ENCODE measurements at places on chromosomes 1 and 21. TPM values are rescaled to one million over a fixed set of nuclear protein-coding genes. Genes with fewer than 3 reads are reported as not detected.

Gene CYP4X1
- 1.3 TPM for total RNA-seq

Gene ZNF684
- total RNA-seq = 5.3 TPM

Gene ZYG11A
- total RNA-seq = 0.36 TPM

Gene BARHL2
- not detected for total RNA-seq

Gene NPR1
- 0.36 TPM for total RNA-seq

Gene LCE2B
- not detected for total RNA-seq

Gene KRTAP19-5
- not detected for total RNA-seq

Gene RPL22
- total RNA-seq = 309 TPM

Gene KRTAP10-2
- total RNA-seq = not detected

Gene HES2
- total RNA-seq = 11.1 TPM

Gene CELA2A
- total RNA-seq = 0.72 TPM

Gene CYP4Z1
- total RNA-seq = not detected

Gene UBL4B
- total RNA-seq = not detected

Gene NPPB
- total RNA-seq = not detected

Gene CYP4A22
- not detected for total RNA-seq

Gene GPR37L1
- total RNA-seq = 0.44 TPM

Gene SYCP1
- not detected for total RNA-seq

Gene RGS2
- 4.5 TPM for total RNA-seq

Gene ERO1B
- total RNA-seq = 19.9 TPM

Gene DTL
- total RNA-seq = 26.7 TPM

Gene KRTAP6-1
- not detected for total RNA-seq

Gene TRIM46
- 3.8 TPM for total RNA-seq

Gene PRDM16
- total RNA-seq = 22.3 TPM

Data from Panc1 (cell line).